Activated CD4-positive, alpha-beta T cell treated with anti-CD3 and anti-CD28 coated beads, Interleukin-2, amount 10 ng/mL, durations not matched to agents 7 days and 5 days (primary cell): ENCODE measurements at places on chromosomes 5 and 9.

- DNase-seq, result no peak
These were observed 428.6 kb downstream of the DMAC1 start for GRCh38 chr9:7370988-7371387.

DNA sequence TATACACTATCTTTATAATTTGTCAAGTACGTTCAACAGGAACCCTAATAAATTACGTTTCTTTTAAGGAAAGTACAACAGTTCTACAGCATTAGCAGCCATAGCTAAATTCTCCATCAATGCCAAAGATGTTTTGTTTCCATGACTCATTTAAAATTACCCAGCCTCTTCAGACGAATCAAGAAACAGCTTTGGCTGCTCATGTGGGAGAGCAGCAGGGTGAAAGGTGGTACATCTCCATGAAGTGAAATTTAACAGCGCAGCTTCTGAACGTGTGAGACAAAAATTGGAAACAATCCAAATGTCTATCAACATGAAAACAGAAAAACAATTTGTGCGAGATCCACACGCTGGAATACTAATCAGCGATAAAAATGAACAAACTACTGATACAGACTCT is 327.3 kb upstream of the CDH6 start:
- no peak for DNase-seq

GRCh38 chr5:97888439-97888838 is 705.4 kb upstream of the RIOK2 start:
- DNase-seq, result no peak

GRCh38 chr5:173053041-173053440 is 3.1 kb upstream of the CREBRF start:
- DNase-seq, result no peak

- DNase-seq, result no peak
These were observed 5.1 kb downstream of the TXN start for GRCh38 chr9:110251212-110251611.

- DNase-seq, result no peak
These were observed 116.9 kb downstream of the ARRDC3 start for GRCh38 chr5:91266184-91266705.

GRCh38 chr5:141846031-141846430 is 32.2 kb downstream of the PCDH1 start:
- DNase-seq, result no peak

DNA sequence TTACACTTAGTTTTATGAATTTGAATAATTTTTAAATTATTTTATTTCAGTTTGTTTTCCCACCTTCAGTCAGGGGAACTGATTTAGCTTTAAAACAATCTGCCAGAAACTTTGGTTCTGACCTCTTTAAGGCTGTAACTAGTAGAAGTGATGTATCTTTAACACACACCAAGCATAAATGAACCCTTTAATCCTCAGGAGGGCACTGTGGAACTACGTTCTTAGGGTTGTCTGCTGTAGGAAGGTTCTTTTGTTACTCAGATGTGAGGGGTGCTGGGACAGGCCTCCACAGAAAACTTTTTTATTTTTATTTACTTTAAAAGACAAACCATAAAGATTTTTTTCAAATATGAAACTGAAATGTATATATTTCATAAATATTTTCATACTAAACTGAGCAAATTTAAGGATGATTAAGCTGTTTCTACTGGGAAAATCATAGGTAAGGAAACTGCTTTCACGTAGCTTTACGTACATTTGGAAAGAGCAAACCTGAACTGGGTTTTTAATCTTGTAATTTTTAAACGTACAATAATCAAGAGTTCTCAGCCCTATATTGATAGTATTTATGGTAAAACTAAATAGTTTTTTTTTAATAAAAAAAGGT is 5.3 kb downstream of the KLF4 start:
- no peak for DNase-seq

DNA sequence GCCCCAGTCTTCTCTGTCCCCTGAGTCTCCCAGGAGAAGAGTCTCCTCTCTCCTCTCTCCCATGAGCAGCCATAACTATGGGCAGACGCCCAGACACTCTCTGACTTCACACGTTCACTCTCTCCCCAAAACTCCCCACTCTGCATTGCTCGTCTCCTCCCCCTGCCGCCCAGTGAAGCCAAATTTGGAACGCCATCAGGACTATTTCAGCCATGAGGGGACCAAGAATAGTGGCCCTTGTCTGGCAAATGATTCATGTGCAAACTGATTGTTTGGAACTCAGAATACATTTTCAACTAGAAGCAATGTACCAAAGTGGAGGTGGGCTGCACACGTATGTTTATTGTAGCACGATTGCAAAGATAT is 20.9 kb downstream of the CMBL start:
- no peak for DNase-seq

DNA sequence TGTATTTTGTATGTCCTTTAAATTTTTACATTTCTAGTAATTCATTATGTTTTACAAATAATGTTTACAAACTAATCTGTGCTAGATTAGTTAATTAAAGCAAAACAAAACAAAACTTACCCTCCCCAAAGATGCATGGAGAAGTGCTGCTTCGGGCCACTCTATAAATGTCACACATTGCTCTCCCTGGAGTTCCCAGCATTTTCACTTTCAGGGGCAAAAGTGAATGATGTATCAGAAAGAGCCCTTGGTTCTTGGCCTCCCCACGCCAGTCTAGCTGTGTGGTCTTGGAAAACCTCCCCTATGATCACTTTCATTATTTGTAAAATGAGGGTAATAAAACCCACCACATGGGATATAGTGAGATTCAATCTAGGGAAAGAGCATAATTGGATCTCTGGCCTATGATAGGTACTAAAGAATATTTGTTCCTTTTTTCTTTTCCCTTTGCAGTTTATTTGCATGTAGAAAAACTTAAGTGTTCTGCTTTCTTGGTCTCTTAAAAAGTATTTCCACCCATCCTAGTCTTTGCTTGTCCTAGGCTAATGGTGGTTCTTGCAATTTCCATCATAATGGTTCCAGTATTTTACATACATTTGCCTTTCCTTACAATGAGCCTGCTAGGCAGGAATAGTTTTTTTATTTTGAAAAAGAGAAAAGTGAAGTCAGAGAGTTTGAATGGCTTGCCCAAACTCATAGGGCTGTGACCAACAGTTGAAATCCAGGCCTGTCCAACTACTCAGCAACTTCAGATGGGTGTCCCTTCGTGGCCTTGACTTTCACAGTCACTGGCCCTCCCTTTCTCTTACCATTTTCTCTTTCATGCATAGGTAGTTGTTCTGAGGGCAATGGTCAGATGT is 184.5 kb upstream of the KLF4 start:
- DNase-seq, result no peak

GRCh38 chr5:41181691-41182564 is 31.4 kb downstream of the C6 start:
- no peak for DNase-seq

DNA sequence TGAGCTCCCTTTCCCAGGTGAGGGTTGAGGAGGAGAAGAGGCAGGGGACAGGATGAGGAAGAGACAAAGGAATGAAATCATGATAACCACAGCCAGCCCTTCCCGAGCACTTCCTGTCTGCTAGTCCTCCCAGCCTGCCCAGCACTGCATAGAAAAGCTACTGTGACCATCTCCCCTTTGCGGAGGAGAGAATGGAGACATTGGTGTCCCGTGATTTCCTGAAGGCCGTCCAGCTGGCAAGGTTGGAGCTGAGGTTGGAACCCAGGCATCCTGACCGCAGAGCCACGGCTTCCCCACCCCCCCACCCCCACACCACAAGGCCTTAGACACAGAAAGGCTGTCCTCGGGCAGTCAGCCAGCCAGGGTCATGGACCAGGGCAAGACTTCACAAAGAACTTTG is 131.1 kb upstream of the ICE1 start:
- no peak for DNase-seq

DNA sequence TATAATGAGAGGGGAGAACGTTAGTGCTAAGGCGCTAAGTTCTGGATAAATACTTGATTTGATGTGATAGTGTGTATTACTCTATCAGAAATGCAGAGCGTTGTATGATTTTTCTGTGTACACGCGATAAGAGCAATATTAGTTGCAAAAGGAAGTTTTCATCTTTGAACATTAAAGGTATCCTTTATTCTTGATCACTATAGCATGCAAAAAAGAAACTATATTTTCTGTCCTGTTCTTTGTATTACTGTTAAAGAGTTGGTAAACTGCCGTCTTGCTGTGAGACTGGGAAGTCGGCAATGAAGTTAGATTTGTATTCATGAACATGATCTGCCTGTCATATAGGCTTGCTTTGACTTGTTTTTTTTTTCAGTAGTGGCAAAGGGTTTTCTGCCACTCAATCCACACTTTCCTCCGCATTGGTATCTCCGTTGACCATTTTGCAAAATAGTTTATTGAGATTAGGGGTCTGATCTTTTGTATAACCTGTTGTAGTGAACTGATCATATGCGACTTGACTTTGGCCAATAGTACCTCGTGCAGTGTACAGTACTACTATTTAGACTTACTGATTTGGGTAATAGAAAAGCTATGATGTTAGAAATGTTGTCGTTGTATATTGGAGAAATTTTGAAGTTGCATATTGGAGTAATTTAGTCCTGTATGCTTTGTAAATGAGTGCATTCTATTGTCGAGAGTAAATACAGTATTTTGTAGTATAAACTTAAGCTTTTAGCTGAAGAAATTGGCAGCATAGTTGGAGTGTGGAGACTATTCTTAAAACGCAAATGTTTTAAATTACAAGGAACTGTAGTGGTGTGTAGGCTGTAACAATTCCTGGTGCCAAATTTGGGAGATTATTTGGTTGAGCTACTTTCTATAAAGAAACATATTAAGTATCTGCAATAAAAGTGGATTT is 1.7 kb downstream of the DENND4C start:
- DNase-seq, result no peak

GRCh38 chr5:80411589-80412219 is 3.8 kb downstream of the ZFYVE16 start:
- no peak for DNase-seq

GRCh38 chr5:173594061-173594460 is 22.4 kb downstream of the BOD1 start:
- DNase-seq, result no peak

DNA sequence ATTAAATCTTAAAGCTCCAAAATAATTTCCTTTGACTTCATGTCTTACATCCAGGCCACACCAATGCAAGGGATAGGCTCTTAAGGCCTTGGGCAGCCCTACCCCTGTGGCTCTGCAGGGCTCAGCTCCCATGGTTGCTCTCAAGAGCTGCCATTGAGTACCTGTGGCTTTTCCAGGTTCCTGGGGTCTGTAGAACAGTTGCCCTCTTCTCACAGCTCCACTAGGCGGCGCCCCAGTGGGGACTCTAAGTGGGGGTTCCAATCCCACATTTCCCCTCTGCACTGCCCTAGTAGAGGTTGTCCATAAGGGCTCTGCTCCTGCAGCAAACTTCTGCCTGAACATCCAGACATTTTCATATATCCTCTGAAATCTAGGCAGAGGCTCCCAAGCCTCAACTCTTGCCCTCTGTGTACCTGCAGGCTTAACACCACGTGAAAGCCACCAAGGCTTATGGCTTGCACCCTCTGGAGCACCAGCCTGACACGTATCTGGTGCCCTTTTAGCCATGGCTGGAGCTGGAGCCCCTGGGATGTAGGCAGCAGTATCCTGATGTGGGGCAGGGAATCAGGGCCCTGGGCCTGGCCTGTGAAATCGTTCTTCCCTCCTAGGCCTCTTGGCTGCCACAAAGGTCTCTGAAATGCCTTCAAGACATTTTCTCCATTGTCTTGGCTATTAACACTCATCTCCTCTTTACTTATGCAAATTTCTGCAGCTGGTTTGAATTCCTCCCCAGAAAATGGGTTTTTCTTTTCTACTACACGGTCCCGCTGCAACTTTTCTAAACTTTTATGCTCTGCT is 185.1 kb downstream of the SMARCA2 start:
- no peak for DNase-seq

DNA sequence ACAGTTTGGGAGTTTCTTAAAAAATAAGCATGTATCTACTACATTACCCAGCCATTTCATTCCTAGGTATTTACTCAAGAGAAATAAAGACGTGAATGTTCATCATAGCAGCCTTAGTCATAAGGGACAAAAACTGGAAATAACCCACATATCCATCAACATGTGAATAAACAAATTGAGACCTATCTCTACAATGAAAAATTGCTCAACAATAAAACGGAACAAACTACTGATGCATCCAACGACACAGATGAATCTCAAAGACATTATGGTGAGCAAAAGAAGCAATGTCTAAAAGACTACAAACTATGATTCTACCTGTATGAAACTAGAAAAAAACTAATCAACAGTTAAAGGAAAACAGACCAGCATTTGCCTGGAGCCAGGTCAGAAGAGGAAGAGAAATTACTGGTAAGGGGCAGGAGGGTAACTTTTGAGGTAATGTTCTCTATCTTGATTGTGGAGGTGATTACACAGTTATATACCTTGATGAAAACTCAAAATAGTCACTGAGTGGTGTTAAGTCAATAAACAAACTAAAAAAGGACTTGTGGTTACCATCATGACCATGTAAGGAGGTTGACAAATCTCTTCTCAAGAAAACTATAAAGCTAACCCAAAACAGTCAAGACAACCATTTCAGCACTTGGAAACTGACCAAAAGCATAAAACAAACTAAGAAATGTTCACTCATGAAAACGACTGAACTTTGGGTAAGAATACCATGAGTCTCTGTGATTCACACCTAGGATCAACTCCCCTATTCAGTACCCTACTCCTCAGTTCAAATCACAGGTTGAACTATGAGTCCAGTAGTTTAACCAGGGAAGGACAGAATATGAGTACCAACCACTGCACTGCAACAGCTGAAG is 10.4 kb downstream of the UIMC1 start:
- no peak for DNase-seq

DNA sequence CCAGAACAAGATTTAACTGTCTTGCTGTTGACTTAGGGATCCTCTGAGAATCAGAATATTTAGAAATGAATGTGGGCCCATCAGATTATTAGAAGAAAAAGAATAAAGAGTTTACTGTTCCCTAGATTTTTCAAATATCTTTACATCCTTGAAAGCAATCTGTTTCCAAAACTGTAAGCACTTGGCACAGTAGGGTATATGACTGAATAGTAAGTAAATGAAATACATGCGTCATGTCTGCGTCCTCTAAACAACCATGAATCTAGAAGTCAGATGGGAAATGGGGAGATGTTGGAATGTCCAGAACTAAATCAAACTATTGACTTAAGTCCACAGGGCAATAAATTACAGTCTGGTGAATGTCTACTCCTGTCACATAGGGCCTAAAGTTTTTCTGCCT is 26.1 kb downstream of the TTC23L start:
- DNase-seq, result no peak

DNA sequence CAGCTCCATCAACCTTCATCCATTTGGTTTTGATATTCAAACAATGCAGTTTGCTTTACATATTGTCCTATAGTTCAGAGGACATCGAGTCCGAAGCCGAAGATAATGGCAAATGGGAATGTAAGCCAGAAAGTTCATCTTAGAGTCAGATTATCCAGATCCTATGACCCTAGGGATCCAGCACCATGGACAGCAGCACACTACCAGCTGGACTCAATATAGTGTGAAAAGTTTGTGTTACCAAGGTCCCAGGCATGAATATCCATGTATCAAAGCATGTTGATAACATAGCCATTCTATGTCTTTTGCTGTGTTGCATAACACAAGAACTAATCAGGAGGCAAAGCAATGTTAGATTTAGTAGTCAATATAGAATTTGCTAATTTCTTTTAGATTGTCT is 46.3 kb downstream of the FSTL4 start:
- peak; percentile 21 for DNase-seq

GRCh38 chr5:177542816-177543465 is 11.4 kb downstream of the FAM193B start:
- DNase-seq, result no peak

GRCh38 chr5:151459680-151460324 is 12.4 kb downstream of the SLC36A1 start:
- no peak for DNase-seq
